ENCODE measurements at places on chromosomes 2 and 18. TPM values are rescaled to one million over a fixed set of nuclear protein-coding genes. Genes with fewer than 3 reads are reported as not detected.

C1QL2 gene
- not detected for total RNA-seq

OTOF gene
- not detected for total RNA-seq

PTH2R gene
- total RNA-seq = 0.11 TPM

ALPP gene
- total RNA-seq = 0.26 TPM

HADHB gene
- 60.5 TPM for total RNA-seq

SKA1 gene
- total RNA-seq = 21.3 TPM

TGFBRAP1 gene
- total RNA-seq = 12.2 TPM

MC2R gene
- total RNA-seq = not detected

ERBB4 gene
- 0.03 TPM for total RNA-seq

GDF7 gene
- total RNA-seq = 0.04 TPM

RBKS gene
- 1.2 TPM for total RNA-seq

SLC11A1 gene
- 0.16 TPM for total RNA-seq

TCF7L1 gene
- not detected for total RNA-seq

CIB4 gene
- not detected for total RNA-seq

PLGLB1 gene
- total RNA-seq = 0.13 TPM

GLI2 gene
- 12.9 TPM for total RNA-seq
